ENCODE measurements at places on chromosomes 11 and 22.

DNA sequence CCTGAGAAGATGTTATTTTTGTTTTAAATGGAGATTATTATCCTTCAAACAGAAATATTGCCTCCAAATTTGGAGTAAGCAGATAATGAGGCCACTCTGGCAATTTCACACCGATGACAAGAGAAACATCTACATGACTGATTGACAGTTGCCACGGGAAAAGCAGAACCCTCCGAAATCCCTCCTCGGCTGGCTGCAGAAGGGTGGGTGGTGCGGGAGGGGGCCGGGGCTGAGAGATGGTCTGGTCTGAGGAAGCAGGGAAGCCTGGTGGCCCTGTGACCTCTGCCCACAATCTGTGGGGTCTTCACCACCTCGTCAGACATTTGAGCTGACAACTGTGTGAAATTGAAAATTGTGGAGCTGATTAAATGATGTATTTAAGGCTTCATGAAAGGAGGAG, 503.2 kb downstream of the MN1 start:
- H3K4me3 ChIP-seq = no peak overlapping the region
- no peak for DNase-seq
- no peak overlapping the region for H3K27ac ChIP-seq
- no peaks in the 10 kb centered on the region for H3K4me1 ChIP-seq
- H3K27me3 ChIP-seq = peaks cover 18% of the 10 kb centered on the region

DNA sequence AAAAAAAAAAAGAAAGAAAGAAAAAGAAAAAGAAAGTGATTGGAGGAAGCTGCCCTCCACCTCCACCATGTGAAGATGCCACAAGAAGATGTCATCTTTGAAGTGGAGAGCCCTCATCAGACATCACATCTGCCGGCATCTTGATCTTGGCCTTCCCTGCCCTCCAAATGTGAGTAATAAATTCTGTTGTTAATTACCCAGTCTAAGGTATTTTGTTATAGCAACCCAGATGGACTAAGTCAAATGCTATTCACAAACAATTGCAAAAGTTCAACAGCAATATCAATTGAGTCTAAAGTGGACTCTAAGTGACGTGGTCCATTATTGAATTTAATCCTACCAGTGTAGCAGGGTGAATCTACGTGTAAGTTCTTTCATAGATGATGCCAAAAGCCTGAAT, 55.9 kb upstream of the NUP160 start:
- no peaks in the 10 kb centered on the region for H3K27me3 ChIP-seq
- H3K4me1 ChIP-seq = no peaks in the 10 kb centered on the region
- H3K36me3 ChIP-seq = no peaks in the 10 kb centered on the region
- H3K27ac ChIP-seq = no peak overlapping the region

- no peaks in the 10 kb centered on the region for H3K36me3 ChIP-seq
- no peak for DNase-seq
- H3K4me1 ChIP-seq = no peaks in the 10 kb centered on the region
- no peak overlapping the region for H3K4me3 ChIP-seq
These were observed 82.4 kb upstream of the BIRC3 start for GRCh38 chr11:102234779-102235439.

GRCh38 chr22:44753189-44754042, 1.0 kb downstream of the ARHGAP8 start:
- H3K36me3 ChIP-seq = no peaks in the 10 kb centered on the region
- H3K4me3 ChIP-seq = no peak overlapping the region
- no peaks in the 10 kb centered on the region for H3K27me3 ChIP-seq
- H3K27ac ChIP-seq = no peak overlapping the region
- H3K4me1 ChIP-seq = no peaks in the 10 kb centered on the region

DNA sequence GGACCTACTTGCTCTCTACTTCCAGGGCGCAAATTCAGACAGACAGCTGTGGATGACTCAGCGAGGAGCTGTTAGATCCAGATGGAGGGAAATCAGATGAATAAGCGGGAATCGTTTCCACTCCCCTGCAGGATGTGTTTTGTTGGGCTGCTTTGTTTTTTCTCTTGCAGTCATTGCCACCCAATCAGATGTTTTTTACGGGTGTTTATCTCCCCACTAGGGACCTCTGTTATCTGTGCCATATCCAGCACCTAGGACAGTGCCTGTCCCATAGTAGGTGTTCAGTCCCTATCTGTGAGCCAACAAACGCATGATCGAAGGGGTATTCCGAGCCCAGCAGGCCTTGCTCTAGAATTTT, 51.1 kb upstream of the PARVG start:
- no peak overlapping the region for H3K4me3 ChIP-seq
- H3K27me3 ChIP-seq = peaks cover 14% of the 10 kb centered on the region
- H3K27ac ChIP-seq = no peak overlapping the region
- H3K4me1 ChIP-seq = peaks cover 5% of the 10 kb centered on the region
- no peak for DNase-seq
- no peaks in the 10 kb centered on the region for H3K36me3 ChIP-seq

GRCh38 chr11:85132851-85133585, 494.1 kb downstream of the DLG2 start:
- no peak overlapping the region for H3K27ac ChIP-seq
- H3K4me3 ChIP-seq = no peak overlapping the region
- DNase-seq = no peak

DNA sequence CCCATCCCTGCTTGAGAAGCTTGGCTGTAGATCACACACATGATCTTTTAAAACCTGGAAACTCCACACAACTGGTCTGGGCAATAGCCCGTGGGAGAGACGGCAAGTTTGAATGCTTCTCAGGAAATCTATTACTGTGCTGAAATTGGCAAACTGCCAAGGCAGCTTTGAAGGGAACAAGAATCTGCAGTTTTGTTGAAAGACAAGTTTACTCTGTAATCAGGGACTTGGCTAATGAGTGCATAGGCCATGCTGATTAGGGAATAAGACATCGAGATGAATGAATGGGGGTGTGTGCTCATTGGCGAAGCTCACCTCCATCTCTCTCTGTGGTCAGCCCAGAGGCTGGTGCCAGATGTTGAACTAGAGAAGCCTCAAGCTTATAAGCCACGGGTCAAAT, 218.8 kb downstream of the HIPK3 start:
- H3K4me1 ChIP-seq = no peaks in the 10 kb centered on the region
- H3K27me3 ChIP-seq = peaks cover 10% of the 10 kb centered on the region
- no peak overlapping the region for H3K4me3 ChIP-seq
- H3K36me3 ChIP-seq = no peaks in the 10 kb centered on the region
- no peak overlapping the region for H3K27ac ChIP-seq

DNA sequence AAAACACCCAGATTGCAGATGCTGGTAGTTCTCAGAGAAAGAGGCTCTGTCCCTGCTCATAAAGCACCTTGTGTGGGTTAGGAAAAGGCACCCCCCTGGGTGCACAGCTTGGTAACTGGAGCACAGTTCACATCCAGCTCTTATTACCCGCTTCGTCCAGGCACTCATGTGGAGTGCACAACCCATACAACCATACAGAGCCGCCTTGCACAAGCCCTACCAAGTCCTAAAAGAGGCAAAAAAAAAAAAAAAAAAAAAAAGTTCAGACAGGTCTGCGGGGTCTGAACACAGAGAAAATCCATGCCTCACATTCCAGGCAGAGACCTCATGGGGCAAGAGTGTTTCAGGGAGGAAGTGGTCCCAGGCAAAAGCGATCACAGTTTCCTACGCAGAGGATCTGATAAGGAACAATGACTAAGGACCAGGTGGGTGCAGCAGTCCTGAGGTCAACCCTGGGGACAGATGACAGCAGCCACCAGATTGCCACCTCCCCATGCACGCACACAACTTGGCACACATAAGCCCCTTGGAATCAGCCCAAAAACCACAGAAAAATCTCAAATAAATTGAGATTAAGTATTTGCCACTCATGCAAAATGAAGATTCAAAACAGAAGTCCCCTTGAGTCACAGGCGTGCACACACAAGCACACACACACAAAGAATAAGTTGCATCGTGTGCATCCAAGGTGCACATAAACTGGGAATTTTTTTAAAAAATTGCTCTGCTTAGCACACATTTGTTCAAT, 12.3 kb downstream of the MB start:
- H3K36me3 ChIP-seq = no peaks in the 10 kb centered on the region
- no peak overlapping the region for H3K4me3 ChIP-seq
- H3K4me1 ChIP-seq = no peaks in the 10 kb centered on the region
- DNase-seq = peak; percentile 8
- H3K27ac ChIP-seq = no peak overlapping the region

GRCh38 chr11:121240650-121241303, 51.8 kb upstream of the SC5D start:
- no peaks in the 10 kb centered on the region for H3K4me1 ChIP-seq
- H3K36me3 ChIP-seq = no peaks in the 10 kb centered on the region
- H3K27ac ChIP-seq = no peak overlapping the region
- peaks cover 7% of the 10 kb centered on the region for H3K27me3 ChIP-seq
- no peak overlapping the region for H3K4me3 ChIP-seq

- H3K27ac ChIP-seq = no peak overlapping the region
- no peak for DNase-seq
- no peaks in the 10 kb centered on the region for H3K4me1 ChIP-seq
- no peaks in the 10 kb centered on the region for H3K36me3 ChIP-seq
These were observed 29.6 kb downstream of the SOX6 start for GRCh38 chr11:16326679-16327297.

DNA sequence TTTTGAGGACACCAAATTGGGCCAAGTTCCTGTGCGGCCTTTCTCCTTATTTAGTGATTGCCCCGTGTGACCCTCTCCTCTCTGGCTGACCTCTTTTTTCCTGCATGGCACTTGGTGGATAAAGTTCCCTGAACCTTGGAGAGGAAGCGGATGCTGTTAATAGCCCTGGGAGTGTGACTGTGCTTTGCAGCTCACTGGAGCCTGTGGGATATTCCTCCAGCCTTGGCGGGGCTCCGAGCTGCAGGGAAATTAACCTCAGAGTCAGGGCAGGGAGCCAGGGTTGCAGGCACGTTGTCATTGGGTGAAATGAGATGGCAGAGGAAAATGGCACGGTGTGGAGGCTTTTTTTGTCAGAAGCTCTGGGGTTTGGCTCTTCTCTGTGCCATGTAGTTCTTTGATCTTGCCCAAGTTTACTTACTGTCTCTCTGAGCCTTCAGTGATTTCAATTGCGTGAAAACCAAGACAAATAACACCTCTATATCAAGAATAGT, 965 bp downstream of the OR9Q1 start:
- no peak overlapping the region for H3K4me3 ChIP-seq
- no peaks in the 10 kb centered on the region for H3K4me1 ChIP-seq
- H3K27me3 ChIP-seq = peaks cover 3% of the 10 kb centered on the region
- no peaks in the 10 kb centered on the region for H3K36me3 ChIP-seq
- no peak for DNase-seq
